ENCODE measurements at places on chromosomes 3 and 15. TPM values are rescaled to one million over a fixed set of nuclear protein-coding genes. Genes with fewer than 3 reads are reported as not detected.

Gene GOLGA8J
- total RNA-seq, result 0.88 TPM

Gene EOMES
- total RNA-seq, result 12.5 TPM

Gene RPP25
- 6.8 TPM for total RNA-seq

Gene ZXDC
- total RNA-seq, result 21.5 TPM

Gene MAP6D1
- 0.47 TPM for total RNA-seq

All from activated CD8-positive, alpha-beta memory T cell treated with anti-CD3 and anti-CD28 coated beads, Interleukin-2, amount 10 ng/mL, durations not matched to agents 7 days and 5 days (primary cell).